Keratinocyte (primary cell): ENCODE measurements at places on chromosomes 6 and 20.

DNA sequence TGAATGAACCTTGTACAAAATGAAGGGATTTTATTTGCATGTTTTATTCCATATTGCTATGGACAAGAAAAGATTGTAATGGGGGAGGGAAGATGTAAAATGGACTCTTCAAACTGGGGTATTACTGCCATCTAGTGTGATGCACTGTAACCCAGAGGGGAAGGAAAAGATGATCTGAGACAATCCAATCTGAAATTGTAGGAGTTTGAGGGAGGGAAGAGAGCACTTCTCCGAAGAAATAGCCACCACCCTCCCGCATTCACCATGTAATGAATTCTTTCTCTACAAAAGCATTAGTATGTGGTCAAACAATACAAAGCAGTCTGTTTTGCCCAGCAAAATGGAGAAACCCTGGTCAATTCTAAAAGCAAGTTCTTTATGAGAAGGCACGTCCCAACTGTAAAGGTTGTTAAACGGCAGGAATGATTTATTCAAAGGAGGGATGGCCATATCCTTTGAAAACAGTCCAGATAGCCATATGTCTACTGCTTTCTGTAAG lies 679.5 kb upstream of the NRSN1 start:
- no peak for DNase-seq

GRCh38 chr6:127851197-127851596 lies 49.7 kb downstream of the THEMIS start:
- DNase-seq: no peak

DNA sequence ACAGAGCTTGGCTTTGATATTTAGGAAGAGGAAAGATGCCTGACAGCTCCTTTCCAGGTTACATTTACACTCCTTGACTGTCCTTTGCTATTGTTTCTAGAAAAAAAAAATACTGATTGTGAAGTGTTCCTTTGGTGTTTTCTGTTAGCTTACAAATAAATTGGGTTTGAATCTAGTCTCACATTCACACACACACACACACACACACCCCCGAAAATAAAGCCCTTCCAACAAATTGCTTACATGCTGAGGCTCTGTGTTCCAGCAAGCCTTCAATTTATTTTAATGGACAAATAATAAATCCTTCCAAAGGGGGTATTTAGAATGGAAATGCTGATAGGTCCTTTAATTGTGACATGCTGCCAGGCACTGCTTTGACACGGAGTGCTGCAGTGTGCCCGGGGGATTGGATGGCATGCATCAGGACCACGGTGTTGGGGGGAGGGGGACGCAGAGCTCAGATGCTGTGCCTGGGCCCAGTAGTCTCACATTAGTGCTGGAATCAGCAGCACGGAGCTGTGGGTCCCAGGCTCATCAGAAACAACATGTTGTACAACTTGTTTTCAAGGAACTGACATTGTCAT lies 199.9 kb downstream of the CD83 start:
- DNase-seq: no peak

- no peak for DNase-seq
These were observed 3.4 kb downstream of the HSPA1B start for GRCh38 chr6:31830886-31831335.

- DNase-seq: no peak
These were observed 33.0 kb upstream of the SLCO4A1 start for GRCh38 chr20:62609279-62609720.

- DNase-seq: no peak
These were observed 5.3 kb downstream of the DOP1A start for GRCh38 chr6:83072726-83073125.

GRCh38 chr6:110635096-110635495 lies 158.7 kb upstream of the SLC22A16 start:
- DNase-seq: no peak

- no peak for DNase-seq
These were observed 27.0 kb downstream of the LAMA4 start for GRCh38 chr6:112227411-112227810.

DNA sequence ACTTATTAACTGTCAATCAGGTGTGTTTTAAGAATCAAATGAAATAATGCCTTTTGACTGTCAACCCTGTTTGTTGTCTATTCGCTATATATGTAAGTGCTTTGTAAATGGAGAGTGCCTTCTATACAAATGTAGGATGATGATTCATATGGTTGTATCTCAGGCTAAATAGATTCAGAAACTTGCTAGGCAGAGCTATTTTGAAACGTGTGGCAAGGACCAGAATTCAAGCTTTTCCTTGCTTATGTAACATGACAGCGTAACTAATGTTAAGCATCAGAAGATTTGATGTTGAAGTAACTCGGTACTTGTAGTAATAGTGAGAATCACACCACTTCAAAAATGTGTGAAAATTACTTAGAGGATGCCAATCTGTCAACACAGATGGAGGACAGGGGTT lies 3.4 kb downstream of the OGFRL1 start:
- DNase-seq: no peak

DNA sequence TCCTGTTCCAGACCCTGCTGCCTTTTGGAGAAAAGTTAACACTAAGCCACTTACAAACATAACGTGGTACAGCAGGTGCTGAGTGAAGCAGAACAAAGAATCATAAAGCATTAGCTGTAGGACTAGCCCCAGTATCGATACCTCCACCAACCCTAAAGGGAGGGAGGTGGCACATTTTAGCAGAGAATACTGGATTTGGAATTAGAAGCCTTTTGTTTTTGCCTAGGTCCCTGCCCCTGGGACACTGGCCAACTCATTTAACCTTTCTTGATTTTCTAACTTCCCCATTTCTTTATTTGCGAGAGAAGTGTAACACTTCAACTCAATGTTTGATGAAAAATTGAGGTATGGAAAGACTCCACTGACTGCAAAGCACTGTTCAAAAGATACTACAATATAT lies 93.5 kb downstream of the B3GAT2 start:
- no peak for DNase-seq

- DNase-seq: no peak
These were observed 3.2 kb upstream of the SIRPA start for GRCh38 chr20:1892119-1892385.

DNA sequence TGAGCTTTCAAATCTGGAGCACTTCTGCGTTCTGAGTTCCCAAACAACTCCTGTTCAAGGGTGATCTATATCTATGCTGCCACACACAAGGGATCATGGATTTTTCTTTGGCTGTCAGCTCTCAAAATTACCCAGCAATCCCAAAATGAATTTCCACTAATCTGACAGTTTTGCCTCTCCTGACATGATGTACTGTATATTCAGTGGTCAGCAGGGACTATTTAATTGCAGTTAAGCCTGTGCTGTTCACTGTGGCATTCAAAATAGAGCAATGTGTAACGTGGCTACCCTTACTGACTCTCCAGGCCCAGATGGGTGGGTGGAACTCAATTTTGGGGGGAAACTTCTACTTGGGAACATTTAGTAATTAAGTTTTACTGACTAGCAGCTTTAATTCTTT lies 283.8 kb upstream of the TSHZ2 start:
- no peak for DNase-seq

GRCh38 chr6:30903236-30903635 lies 4.8 kb upstream of the GTF2H4 start:
- DNase-seq: no peak

DNA sequence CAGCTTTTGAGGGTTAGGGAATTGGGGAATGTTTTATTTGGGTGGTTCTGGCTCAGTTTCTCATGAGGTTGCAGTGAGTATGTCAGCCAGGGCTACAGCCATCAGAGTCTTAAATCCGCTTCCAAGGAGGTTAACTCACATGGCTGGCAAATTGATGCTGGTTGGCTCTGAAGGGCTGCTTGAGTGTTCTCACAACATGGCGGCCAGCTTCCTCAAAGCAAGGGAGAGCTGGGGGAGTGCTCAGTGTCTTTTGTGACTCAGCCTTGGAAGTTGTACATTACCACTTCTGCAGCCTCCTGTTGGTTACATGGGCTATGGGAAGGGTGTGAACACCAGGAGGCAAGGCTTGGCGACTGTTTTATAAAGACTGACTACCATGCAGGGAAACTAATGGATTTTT lies 17.8 kb upstream of the PPP1R3G start:
- no peak for DNase-seq

GRCh38 chr20:16919841-16920240 lies 171.7 kb downstream of the OTOR start:
- no peak for DNase-seq

- peak; percentile 48 for DNase-seq
These were observed 263.2 kb downstream of the DLL1 start for GRCh38 chr6:170027647-170028043.

DNA sequence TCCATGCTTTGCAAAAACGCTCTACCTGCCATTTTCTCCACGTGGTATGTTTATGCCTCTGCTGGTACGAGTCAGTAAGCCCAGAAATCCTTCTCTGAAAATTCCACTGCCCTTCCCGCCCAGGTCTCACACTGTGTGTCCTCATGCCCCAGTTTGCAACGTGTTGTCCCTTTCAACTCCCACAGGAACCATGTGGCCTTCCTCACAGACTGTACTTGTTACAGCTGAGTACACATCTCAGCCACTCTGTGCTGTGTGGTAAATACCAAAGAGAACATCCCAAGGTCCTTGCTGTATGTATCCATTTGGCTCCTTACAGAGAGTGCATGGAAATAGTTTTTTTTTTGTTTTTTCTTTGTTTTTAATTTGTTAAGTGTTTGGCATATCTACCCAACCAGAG lies 56.9 kb downstream of the RTN4IP1 start:
- no peak for DNase-seq

DNA sequence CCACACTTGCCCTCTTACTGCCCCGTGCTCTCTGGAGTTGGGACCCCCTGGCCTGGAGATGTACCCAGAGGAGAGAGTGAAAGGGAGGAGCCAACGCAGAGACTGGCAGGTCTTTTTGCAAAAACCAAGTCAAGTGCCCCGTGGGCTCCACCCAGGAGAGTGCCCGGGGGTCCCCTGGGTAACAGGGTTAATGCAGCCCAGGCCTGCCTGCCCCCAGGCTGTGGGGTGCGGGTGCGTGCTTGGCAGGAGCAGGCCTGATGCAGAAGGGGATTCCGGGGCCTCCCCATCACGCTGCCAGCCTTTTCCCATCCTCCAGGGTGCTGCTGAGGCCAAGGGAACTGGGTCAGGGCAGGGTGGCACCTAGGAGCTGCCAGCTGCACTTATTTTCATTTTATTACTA lies 184.4 kb downstream of the ERMARD start:
- no peak for DNase-seq

- DNase-seq: no peak
These were observed 54.4 kb downstream of the GOPC start for GRCh38 chr6:117547688-117548621.

- no peak for DNase-seq
These were observed 40.5 kb downstream of the FAM110A start for GRCh38 chr20:873875-874607.

DNA sequence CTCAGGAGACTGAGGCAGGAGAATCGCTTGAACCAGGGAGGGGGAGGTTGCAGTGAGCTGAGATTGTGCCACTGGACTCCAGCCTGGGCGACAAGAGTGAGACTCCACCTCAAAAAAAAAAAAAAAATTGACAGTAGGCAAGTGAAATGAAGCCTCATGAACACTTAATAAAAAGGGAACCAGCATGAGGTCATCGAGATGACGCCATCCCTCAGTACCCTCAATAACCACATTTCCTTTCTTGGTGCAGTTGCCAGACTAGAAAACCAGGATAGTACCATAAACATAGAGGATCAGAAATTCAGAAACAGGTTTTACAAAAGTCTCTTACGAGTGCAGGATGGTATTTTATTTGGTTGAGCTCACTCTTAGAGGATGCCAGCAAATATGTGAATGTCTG lies 584.1 kb downstream of the MAFB start:
- DNase-seq: no peak

GRCh38 chr20:43827940-43828562 lies 86.6 kb upstream of the TOX2 start:
- no peak for DNase-seq

DNA sequence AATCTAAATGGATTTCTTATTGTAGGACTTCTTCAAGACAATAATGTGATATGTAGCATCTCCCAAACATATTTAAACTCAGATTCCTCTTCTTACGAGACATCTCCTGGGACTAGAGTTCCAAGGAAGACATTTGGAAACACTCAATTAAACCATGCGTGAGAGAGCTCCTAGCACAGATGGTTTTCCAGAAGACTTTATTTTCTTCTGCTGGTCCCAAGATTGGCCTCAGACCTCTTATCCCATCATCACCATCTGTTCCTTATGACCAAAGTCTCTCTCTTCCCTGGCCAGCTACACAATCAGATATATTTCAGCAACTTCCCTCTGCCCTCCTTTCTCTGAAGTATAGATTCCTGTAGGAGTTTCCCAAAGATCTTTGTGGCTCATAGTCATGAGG lies 93.2 kb upstream of the JARID2 start:
- no peak for DNase-seq

- DNase-seq: peak; percentile 23
These were observed 461.9 kb downstream of the GJA1 start for GRCh38 chr6:121897337-121897760.

- DNase-seq: no peak
These were observed 152.1 kb downstream of the FNDC1 start for GRCh38 chr6:159321267-159321666.

- DNase-seq: no peak
These were observed 2.9 kb upstream of the HLA-DOB start for GRCh38 chr6:32819729-32820128.

DNA sequence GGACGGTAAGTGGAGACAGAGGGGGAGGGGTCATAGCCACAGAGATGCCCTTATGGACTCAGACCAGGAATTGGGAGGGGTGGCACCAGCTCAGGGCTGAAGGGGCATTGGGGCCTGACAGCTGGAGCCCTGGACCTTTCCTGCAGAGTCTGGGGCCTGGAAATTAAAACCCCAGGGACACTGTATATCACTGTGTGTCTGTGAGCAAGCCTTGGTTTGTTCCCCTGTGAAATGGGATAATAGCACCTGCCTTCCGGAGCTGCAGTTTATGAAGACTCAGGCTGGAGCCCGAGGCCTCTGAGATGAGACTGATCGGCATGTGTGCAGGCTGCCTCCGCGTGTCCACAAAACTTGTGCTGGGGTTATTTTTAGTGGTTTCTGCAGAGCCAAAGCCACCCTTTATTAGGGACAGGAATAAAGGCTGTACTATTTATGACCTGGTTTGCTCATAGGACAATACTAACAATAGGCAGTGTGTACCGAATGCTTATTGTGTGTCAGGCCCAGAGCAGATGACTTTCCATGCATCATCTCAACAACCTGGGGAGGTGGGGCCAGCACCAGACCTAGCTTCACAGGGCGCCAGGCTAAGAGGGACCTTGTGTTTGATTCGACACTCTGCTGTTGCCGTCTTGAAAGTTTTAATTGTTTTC lies 22.6 kb downstream of the MYH7B start:
- DNase-seq: no peak

DNA sequence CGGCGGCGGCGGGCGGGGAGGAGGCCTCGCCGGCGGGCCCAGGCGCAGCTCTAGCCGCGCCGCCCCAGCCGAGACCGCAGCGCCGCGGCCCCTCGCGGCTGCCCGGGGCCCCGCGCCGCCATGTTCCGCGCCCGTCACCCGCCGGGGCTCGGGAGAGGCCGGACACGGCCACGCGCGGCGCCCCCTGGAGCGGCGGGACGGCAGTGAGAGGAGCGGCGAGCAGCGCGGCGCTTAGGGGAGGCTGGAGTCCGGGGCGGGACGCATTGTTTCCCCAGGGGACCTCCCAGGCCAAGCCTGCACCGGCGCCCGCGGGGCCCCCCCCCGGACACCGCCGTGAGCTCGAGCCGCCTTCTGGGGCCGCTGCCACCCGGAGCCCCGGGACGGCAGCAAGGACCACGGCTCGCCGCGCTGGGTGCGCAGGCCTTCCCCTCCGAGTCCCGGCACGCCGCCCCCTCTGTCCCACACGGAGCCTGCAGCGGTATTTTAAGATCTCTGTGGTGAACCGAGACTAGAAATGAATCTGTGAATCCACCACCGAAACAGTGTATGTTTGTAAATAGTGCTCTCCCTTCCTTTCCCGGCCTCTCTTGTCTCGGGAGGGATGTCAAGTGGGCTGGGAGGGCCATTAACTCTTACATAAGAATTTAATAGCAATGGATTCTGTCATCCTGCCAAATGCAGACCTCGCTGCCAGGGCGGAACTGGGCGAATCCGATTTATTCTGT lies 424 bp upstream of the KIF13A start:
- no peak for DNase-seq
